Memory B cell (primary cell): ENCODE measurements at places on chromosomes 4 and X.

DNA sequence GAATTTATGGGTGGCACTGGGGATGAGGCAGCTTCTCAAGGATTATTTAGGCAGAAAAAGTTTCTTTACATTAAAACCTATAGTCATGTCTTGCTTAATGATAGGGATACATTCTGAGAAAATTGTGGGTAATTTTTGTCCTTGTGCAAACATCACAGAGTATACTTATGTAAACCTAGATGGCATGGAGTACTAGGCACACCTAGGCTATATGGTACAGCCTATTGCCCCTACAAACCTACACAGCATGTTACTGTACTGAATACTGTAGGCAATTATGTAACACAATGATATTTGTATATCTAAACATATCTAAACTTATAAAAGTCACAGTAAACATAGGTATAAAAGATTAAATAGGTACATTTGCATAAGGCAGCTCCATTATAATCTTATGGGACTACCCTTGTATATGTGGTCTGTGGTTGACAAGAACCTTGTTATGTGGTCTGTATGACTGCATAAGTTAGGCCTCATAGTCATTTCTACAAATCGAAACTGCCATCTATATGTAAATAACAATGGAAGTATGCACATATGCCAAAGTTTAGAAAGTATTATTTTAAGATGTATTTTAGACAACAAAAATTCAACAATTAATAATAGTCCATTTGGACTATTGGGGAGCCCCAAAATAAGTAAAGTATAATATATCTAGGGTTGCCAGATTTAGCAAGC is 87.3 kb downstream of the CFAP299 start:
- H3K4me1 ChIP-seq: peaks cover 6% of the 10 kb centered on the region
- H3K27me3 ChIP-seq: peaks cover 1% of the 10 kb centered on the region
- H3K36me3 ChIP-seq: no peaks in the 10 kb centered on the region
- H3K4me3 ChIP-seq: no peak overlapping the region
- DNase-seq: no peak
- H3K27ac ChIP-seq: no peak overlapping the region

DNA sequence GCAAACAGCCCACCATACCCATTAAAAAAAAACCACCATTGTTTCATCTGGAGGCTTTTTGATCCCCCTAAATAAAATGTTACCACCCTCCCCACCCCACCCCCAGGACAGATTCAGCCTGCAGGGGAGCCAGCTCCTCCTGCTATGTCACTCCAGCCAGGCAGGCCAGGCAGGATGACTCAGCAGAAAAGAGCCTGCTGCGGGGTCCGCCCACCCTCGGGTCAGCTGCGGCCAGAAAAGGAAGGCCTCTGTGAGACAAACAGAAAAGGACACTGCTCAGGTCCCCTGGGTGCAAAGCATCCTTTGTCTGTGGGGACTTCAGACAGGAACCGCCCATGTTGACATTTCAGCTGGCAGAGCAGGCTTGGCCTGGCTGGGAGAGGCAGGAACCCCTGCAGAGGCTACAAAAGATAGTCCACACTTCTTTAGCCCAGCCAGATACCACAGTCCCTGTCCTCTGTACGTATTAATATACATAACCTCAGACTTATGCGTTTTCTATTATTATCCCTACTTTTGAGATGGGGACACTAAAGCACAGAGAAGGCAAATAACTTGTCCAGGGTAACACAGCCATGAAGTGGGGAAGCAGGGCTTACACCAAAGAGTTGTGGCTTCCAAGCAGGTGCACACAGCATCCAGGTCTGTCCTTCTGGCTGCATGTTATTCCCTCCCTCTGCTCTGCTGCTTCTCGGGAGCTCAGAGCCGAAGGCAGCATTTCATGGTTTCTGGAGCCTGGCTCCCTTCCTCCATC is 147.7 kb downstream of the CPEB2 start:
- H3K4me1 ChIP-seq: peaks cover 2% of the 10 kb centered on the region
- no peak overlapping the region for H3K27ac ChIP-seq
- DNase-seq: no peak
- no peaks in the 10 kb centered on the region for H3K36me3 ChIP-seq
- H3K4me3 ChIP-seq: no peak overlapping the region

- H3K27me3 ChIP-seq: peaks cover 8% of the 10 kb centered on the region
- H3K4me3 ChIP-seq: no peak overlapping the region
- H3K36me3 ChIP-seq: no peaks in the 10 kb centered on the region
- peaks cover 3% of the 10 kb centered on the region for H3K4me1 ChIP-seq
These were observed 101.6 kb upstream of the MID1IP1 start for GRCh38 chrX:38699696-38700095.

DNA sequence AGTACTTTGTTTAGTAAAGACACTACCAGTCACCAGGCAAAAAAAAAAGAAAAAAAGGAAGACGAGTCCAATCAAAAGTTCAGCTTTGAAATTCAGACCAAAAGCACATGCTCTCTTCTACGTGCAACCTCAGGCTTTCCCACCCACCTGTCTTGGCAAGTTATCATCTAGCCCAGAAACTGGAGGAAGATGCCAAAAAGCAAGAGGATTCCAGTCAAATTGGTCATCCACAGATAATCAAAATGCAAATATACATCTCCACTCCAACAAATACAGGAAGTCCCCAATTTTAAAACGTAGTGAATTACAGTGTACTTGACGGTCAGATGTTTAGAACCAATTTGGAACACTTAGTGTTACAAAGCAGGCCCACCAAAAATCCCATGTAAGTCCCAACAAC is 96.5 kb downstream of the PALLD start:
- H3K27me3 ChIP-seq: peaks cover 1% of the 10 kb centered on the region
- no peaks in the 10 kb centered on the region for H3K36me3 ChIP-seq
- H3K4me1 ChIP-seq: no peaks in the 10 kb centered on the region
- no peak for DNase-seq
- H3K4me3 ChIP-seq: no peak overlapping the region

DNA sequence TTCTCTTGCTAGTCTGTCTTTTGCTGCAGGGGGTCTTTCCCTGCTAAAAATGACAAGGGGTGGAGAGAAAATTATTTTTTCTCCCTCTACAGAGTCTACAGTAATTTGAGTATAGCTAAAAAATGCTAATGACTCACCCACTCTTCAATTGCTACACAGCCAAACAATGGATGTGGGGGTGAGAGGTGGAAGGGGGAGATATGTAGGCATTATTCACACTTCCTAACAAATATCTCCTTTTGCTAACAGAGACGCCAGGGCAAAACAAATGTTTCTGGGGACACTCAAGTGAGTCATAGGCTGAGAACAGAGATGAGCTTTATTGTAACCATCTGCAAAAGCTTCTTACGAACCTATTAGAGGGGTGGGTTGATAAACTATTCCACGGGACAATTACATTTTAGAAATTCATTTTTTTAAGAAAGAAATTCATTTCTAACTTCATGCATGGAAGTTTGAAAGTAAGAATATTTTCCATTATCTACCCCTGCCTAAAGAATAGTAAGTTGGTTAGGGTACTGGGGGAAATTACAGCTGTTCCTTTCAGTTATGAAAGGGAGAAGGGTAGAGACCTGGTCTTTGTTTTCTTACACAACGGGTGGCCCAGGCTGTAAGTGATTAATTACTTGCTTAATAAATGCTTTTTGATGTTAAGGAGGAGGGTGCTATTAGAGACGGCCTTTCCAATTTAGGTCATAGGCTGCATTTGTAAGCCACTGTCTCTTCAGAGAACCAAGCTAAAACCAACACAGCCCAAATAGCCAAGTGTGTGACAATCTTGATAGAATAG is 12.8 kb downstream of the SCD5 start:
- H3K36me3 ChIP-seq: no peaks in the 10 kb centered on the region
- no peak overlapping the region for H3K4me3 ChIP-seq
- no peaks in the 10 kb centered on the region for H3K4me1 ChIP-seq
- H3K27me3 ChIP-seq: peaks cover 14% of the 10 kb centered on the region
- DNase-seq: no peak

DNA sequence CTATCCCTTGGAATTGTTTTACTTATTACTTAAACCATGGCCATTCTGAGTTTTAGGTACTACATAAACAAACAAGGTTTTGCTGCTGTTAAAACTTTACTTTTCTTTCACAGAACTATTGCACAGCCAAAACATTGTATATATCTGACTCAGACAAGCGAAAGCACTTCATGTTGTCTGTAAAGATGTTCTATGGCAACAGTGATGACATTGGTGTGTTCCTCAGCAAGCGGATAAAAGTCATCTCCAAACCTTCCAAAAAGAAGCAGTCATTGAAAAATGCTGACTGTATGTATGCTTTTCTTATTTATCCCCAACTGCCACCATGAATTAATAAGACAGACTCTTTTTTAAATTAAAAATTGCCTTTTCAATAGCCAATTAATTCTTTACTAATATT is 69.8 kb downstream of the CCKAR start:
- no peak overlapping the region for H3K27ac ChIP-seq
- no peak for DNase-seq
- H3K27me3 ChIP-seq: no peaks in the 10 kb centered on the region
- peaks cover 26% of the 10 kb centered on the region for H3K36me3 ChIP-seq
- no peak overlapping the region for H3K4me3 ChIP-seq

DNA sequence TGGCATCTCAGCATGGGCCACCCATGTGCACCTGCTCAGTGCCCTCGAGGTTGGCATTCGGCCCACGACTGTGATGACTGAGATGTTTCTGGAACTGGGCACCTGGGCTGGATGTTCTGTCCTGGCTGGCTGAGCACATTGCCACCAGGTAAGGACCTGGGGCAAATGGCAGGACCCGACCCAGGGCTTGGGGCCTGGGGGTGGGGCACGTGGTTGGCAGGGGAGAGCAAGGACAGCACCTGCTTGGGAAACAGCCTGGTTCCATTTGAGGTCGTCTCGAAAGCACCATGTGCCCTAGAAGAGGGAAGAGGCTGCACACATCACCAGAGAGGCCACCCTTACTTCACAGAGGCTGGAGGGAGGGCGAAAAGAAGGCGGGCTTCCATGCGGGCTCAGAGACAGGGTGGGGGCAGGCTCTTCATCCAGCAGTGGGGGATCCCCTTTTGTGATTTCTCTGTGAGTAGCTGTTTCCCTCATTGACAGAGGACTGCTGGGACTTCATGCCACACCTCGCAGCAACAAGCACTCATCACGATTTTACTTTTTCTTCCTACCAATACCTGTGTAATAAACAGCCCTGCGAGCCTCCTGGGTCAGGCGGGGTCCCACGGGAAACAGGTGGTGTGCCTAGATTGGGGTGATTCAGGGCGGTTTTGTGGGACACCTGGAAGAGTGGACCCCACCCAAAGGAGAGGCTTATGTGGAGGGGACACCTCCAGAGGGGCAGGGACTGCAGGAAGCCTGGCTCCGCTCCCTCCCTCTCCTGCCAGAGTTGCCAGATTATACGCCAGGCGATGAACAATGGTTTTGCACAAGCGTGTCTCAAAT is 12.0 kb downstream of the TMEM187 start:
- H3K36me3 ChIP-seq: no peaks in the 10 kb centered on the region
- H3K4me3 ChIP-seq: peak overlapping the region; percentile 77
- peaks cover 15% of the 10 kb centered on the region for H3K4me1 ChIP-seq
- H3K27me3 ChIP-seq: no peaks in the 10 kb centered on the region

DNA sequence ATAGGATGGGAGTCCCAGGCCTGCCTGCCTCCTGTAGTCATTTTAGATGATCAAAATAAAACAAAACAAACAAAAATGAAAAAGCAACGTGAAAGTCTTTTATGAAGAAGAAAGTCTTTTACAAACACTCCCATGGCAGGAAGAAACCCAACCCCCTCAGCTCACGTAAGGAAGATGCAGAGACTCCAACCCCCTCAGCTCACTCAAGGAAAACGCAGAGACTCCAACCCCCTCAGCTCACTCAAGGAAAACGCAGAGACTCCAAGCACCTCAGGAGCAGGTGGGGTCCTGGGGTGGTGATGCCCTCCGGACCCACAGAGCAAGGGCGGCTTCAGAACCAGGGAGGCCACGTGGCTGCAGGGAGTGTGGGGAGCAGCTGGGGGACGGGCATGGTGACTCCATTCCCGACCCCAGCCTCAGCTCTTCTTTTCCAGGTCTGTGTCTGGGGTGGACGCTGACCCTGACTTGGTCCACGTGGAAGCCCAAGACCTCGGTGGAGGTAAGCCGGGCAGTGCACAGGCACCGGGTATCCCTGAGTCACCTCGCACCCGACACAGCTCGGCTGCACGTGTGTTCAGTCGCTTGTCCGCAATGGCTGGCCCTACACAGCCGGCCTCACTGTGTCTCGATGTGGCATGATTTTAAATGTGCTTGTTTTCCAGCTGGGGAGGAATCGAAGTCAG is 226.5 kb upstream of the PSAPL1 start:
- DNase-seq: no peak
- no peaks in the 10 kb centered on the region for H3K4me1 ChIP-seq
- peaks cover 2% of the 10 kb centered on the region for H3K36me3 ChIP-seq
- no peak overlapping the region for H3K4me3 ChIP-seq
- no peak overlapping the region for H3K27ac ChIP-seq

GRCh38 chr4:106609917-106610316 is 241.3 kb upstream of the GIMD1 start:
- no peak for DNase-seq
- no peak overlapping the region for H3K27ac ChIP-seq
- H3K4me1 ChIP-seq: no peaks in the 10 kb centered on the region
- H3K36me3 ChIP-seq: no peaks in the 10 kb centered on the region
- no peaks in the 10 kb centered on the region for H3K27me3 ChIP-seq

- H3K27me3 ChIP-seq: no peaks in the 10 kb centered on the region
- no peak overlapping the region for H3K4me3 ChIP-seq
These were observed 7.2 kb upstream of the PPEF2 start for GRCh38 chr4:75909405-75909804.

GRCh38 chrX:98931216-98931615 is 1478.9 kb downstream of the PCDH19 start:
- no peak overlapping the region for H3K27ac ChIP-seq
- DNase-seq: no peak
- no peaks in the 10 kb centered on the region for H3K4me1 ChIP-seq
- H3K4me3 ChIP-seq: no peak overlapping the region
- H3K36me3 ChIP-seq: no peaks in the 10 kb centered on the region

DNA sequence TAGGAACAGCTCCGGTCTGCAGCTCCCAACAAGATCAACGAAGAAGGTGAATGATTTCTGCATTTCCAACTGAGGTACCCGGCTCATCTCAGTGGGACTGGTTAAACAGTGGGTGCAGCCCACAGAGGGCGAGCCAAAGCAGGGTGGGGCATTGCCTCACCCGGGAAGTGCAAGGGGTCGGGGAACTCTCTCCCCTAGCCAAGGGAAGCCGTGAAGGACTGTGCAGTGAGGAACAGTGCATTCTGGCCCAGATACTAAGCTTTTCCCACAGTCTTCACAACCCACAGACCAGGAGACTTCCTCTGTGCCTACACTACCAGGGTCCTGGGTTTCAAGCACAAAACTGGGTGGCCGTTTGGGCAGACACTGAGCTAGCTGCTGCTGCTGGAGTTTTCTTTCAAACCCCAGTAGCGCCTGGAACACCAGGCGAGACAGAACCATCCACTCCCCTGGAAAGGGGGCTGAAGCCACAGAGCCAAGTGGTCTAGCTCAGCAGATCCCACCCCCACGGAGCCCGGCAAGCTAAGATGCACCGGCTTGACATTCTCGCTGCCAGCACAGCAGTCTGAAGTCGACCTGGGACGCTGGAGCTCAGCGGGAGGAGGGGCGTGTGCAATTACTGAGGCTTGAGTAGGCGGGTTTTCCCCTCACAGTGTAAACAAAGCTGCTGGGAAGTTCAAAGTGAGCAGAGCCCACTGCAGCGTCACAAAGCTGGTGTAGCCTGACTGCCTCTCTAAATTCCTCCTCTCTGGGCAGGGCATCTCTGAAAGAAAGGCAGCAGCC is 84.6 kb downstream of the THOC2 start:
- no peaks in the 10 kb centered on the region for H3K27me3 ChIP-seq
- peaks cover 17% of the 10 kb centered on the region for H3K4me1 ChIP-seq
- H3K4me3 ChIP-seq: no peak overlapping the region
- no peak for DNase-seq
- peaks cover 22% of the 10 kb centered on the region for H3K36me3 ChIP-seq

- no peaks in the 10 kb centered on the region for H3K4me1 ChIP-seq
- DNase-seq: no peak
- H3K4me3 ChIP-seq: no peak overlapping the region
- H3K36me3 ChIP-seq: no peaks in the 10 kb centered on the region
These were observed 46.9 kb upstream of the SLC25A4 start for GRCh38 chr4:185096032-185096653.
